NCI-H2107 (cell line): ENCODE measurements at places on chromosomes 13 and 19.

GRCh38 chr13:31764556-31764955 lies 25.2 kb downstream of the RXFP2 start:
- DNase-seq = no peak

- no peak for DNase-seq
Measured at GRCh38 chr13:51723529-51723928, 80.4 kb downstream of the DHRS12 start.

- no peak for DNase-seq
Measured at GRCh38 chr19:14561249-14561648, 10.6 kb downstream of the NDUFB7 start.

- DNase-seq = no peak
Measured at GRCh38 chr13:81377921-81378320, 1037.0 kb upstream of the SPRY2 start.

GRCh38 chr13:80630685-80631121 lies 289.8 kb upstream of the SPRY2 start:
- DNase-seq = no peak

DNA sequence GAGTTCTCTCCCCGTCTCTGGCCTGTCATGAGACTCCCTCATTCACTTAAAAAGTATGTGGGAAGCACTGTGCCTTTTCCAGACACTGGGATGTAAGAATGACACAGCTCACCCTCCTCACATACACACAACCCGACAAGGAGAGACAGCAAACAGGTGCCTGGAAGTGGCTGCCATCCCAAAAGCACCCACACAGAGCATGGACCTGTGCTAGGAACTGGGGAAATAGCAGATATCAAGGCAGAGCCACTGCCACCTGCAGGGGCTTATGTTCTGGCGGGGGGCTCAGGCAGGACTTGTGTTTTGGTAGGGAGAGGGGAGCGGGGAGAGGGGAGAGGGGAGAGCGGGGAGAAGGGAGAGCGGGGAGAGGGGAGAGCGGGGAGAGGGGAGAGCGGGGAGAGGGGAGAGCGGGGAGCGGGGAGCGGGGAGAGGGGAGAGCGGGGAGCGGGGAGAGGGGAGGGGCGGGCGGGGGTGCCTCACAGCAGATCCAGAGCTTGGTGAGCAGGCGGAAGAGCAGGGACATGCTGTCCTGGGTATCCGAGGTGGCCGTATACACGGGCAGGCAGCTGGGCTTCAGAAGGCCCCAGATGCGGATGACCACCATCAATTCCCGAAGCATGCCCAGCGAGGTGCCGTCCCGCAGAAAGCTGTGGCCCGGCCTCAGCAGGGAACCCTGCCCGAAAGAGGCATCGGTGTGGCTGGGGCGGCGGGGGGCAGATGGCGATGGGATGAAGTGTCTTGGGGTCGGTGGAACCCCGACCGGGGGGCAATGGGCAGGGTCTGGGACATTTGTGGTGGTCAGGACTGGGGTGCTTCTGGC lies 12.2 kb downstream of the CFD start:
- no peak for DNase-seq

- no peak for DNase-seq
Measured at GRCh38 chr13:93450761-93451160, 224.2 kb downstream of the GPC6 start.

GRCh38 chr13:27261396-27261795 lies 9.2 kb upstream of the RASL11A start:
- no peak for DNase-seq

DNA sequence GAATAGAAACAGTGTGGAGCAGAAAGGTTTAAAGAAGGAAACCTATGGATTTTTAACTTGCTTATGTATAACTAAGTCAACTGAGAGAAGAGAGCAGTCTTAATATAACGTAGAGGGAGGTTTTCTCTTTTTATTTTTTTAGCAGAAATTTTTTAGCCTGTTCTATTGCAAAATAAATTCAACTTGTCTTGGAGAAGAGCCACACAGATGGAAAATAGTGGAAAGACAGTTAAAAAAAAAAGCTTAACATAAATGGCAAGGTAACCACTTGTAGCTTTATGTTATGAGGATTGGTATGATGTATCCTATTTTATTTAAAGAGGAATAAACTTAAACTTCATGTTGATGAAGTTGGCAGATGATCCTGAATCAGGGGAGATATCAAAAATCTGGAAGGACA lies 312.4 kb downstream of the SHISA2 start:
- no peak for DNase-seq

DNA sequence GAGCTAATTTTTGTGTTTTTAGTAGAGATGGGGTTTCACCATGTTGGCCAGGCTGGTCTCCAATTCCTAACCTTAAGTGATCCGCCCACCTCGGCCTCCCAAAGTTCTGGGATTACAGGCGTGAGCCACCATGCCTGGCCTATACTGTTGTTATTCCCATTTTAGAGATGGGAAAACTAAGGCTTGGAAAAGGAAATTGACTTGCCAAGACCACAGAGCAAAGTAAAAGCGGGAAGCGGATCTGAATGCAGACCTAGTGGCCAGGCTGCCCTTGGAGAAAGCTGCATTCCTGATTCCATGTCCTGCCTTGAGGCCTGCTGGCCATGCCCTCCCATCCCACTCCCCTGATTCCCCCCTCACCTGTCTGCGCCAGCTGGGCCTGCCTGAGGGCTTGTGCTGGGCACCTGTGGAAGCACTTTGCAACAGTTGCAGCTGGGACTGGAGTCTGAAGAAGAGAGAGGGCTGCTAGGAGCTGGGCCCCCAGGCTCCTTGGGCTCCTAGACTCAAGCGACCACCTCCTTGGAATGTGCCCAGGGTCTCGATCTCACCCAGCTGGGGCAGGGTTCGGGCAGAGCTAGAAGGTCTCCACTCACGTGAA lies 5.7 kb downstream of the PALM3 start:
- no peak for DNase-seq

- DNase-seq = no peak
Measured at GRCh38 chr19:3142292-3142670, 6.4 kb downstream of the GNA15 start.

DNA sequence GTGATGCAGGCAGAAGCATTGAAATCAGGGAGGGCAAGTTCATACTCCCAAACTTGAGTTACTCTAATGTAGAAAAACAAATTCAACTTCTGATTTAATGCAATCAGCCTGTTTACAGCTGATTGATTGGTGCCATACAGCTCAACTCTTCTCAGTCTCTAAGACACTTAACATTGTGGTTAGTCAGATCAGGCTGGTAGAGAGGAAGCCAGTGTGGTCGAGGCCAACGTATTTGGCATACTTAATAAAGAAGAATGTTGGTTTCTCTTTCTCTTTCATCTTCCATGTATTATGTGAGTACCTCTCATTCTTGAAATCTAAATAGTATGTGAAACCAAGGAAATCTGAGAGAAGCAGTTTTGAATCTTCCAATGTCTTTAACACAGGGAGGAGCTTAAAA lies 255.0 kb upstream of the SLITRK1 start:
- no peak for DNase-seq

- DNase-seq = no peak
Measured at GRCh38 chr13:25688536-25688935, 316.8 kb downstream of the ATP8A2 start.
